ENCODE measurements at places on chromosomes 13 and 19.
A peak's percentile ranks its signal among the peaks of the same experiment; 100 is the strongest.

DNA sequence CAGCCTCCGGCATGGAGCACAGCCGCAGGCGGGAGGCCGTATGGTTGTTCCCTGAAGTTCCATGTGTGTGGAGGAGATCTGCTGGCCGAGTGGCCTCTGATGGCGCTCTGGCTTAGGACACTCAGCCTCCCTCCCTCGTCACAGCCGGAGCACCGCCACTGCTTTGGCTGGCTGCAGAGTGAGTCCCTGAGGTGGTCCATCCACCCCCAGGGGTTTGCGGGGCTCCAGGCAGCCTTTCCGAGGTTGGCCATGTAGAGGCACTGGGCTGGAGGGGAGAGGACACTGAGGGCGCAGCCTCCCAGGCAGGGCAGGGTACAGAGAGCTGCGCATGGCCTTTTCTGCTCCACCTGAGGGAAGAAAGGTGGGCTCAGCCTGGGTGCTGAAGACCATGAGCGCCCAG lies 19.8 kb upstream of the NPAS1 start:
- no peak for DNase-seq

DNA sequence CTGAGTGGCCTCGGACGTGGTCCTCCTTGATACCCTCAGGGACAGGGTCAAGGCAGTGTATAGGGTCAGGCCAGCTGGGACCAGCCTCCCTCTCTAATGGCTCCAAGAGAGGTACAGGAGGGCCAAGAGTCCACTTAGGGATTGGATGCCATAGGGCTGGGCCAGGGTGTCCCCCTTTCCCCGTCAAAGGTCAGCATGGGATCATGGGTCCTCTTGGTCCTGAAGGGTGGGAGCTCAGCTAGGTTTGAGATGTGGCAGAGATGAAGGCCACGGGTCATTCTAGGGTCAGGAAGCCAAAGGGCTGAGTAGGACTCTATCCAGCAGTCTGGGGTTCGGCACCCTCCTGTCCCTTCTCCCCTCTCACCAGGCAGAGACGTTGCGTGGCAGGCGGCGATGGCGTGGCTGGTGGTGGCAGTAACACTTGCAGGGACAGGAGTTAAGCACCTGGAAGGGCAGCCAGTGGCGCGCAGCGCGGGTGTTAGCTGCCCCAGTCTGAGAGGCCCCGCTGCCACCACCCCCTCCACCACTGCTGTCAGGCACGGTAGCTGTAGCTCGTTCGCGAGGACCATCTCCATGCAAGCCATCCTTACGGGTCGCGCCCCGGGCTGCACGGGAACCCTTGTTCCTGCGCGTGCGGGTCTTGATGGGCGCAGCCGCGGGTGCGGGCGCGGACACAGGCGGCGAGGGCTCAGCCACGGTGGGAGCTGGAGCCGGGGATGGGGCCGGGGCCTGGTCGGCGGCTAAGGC lies 2.6 kb downstream of the GGN start:
- DNase-seq = no peak

DNA sequence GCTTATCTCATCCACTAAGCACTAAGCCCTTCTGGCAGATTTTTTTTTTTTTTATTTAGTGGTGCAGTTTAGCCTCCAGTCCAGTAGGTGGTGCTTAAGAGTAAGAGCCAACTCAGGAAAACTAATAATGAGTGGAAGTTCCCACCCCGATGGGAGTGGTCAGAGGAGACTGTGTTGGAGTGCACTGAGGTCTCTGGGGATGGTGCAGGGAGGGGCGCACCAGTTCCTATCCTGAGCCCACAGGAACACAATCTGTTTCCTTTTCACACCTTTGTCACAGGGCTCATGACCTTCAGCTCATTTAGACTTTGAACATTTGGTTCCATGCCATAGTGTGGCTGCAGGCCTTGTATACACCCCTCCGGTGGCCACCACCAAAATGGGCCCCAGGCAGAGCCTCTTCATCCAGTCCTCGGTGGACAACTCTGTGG lies 367.4 kb downstream of the SPRY2 start:
- DNase-seq = no peak

DNA sequence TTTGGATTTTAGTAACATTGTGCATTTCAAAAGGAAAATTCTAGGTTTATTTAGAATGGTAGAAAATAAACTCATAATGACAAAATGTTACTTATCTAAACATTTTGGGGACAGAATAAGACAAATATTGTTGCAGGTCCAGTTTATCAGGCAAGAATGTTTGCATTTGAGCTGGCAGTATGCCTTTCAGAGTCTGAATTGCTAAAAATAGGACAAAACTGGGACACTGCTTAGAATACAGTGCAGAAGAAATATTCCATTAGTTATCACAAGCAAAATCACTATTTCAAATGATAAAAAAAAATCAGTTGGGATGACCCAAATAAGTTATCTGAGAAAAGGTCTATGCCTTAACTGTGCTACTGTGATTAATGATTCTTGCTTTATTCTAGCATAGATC lies 870.3 kb upstream of the MIR17HG start:
- no peak for DNase-seq

GRCh38 chr13:26678796-26679195 lies 81.8 kb downstream of the GPR12 start:
- no peak for DNase-seq

DNA sequence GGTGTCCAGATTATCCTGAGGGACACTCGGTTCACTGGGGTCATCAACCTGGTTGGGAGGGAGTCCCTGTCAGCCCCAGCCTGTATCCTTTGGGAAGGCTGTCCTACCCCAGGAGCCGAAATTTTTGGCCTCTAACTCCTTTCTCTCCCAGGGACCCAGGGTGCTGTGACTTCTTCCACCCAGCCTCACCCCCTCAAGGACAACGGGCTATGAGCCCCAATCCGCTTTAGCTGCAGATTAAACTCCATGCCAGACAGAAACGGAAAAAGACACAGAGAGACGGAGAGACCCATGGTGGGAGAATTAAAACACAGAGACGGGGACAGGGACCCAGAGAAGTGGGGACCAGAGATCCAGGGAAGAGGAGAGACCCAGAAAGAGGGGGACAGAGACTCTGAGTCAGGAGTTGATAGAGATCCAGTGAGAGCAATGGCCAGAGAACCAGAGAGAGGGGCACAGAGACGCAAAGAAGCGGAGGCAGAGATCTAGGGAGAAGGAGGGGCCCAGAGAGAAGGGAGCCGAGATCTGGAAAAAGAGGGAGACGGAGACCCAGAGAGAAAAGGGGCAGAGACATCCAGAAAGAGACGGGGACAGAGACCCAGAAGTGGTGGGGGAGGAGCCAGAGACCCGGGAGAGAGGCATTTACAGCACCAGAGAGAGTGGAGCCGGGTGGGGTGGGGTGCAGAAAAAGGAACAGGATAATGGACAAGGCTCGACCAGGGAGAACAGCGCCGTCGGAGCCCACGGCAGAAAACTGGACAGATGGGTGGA lies 703 bp downstream of the SLC17A7 start:
- DNase-seq = no peak

GRCh38 chr13:75366380-75367280 lies 115.3 kb downstream of the TBC1D4 start:
- peak; percentile 29 for DNase-seq

- no peak for DNase-seq
Measured at GRCh38 chr19:798415-799075, 1.3 kb downstream of the PTBP1 start.

GRCh38 chr13:44816701-44817100 lies 172.6 kb downstream of the NUFIP1 start:
- DNase-seq = no peak

DNA sequence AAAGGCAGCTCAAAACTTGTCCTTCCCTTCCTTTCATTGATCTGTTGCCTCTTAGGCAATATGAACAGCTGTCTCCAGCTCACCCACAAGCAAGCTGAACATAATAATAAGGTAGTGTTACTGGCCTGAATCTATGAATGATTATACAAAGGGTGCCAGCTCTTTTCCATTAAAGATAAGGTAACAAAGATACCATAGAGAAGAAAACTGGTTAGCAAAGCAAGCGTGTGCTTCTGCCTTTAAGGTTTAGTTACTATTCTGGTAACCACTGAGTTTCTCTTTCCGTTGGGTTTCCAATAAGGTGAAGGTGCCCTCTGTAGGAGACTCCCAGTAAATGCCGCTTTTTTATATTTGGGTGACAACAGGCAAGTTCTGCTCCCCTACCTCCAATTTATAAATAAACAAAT lies 12.1 kb upstream of the DACH1 start:
- DNase-seq = peak; percentile 58

DNA sequence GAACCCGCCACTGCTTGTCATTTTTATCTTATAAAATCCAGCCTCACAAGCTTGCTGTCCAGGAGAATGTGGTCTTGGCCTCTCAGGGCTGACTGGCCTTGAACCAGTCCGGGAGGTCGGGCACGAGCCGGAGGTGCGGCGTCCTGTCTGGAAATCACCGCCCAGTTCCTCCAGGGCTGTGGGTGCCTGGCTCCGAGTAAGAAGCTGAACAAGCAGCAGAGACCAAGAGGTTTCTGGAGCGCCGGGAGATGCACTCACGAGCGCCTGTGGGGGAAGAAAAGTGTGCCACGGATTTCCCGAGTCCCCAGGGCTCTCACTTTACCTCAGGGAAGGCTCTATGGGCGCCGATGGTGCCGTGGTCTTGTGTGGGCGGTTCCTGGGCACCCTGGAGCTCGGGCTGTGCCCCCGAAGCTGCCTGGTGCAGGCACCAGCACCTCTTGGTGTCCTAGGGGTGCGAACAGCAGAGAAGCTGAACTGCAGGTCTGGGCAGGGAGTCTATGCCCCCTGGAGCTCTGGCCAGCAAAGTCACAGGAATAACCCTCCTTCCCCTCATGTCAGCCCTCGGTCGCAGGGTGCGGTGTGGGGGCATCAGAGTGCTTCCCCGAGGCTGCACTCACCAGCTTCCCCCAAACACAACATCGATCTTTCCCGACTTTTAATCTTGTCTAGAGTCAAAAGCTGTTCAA lies 50.0 kb downstream of the GAS6 start:
- DNase-seq = peak; percentile 70

DNA sequence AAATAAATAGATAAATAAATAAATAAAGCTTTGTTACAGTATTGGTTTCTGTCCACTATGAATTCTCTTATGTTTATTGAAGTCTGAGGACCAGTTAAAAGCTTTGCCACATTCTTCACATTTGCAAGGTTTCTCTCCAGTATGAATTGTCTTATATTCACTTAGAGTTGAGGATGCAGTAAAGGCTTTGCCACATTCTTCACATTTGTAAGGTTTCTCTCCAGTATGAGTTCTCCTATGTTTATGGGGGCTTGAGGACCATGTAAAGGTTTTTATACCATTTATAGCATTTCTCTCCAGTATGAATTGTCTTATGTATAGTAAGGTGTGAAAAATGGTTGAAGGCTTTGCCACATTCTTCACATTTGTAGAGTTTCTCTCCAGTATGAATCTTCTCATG lies 168.3 kb downstream of the ZNF737 start:
- DNase-seq = peak; percentile 7

DNA sequence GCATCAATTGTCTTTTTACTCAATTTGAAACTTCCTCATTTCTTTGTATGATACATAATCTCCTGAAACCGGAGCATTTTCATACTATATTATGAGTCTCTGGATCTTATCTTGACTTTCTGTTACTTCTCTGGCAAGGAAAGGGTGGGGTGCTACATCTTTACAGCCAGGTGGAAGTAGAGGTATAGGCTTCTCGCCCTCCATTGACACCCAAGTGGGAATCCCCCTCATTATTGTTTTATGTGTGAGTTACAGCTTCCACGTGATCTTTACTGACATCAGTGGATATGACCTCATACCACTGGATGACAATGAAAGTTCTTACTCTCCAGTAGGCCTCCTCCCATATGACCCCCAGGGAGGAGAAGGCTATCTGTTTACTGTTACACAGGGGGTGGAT lies 262.1 kb upstream of the DACH1 start:
- no peak for DNase-seq

- DNase-seq = no peak
Measured at GRCh38 chr13:47076500-47076899, 179.6 kb upstream of the HTR2A start.

DNA sequence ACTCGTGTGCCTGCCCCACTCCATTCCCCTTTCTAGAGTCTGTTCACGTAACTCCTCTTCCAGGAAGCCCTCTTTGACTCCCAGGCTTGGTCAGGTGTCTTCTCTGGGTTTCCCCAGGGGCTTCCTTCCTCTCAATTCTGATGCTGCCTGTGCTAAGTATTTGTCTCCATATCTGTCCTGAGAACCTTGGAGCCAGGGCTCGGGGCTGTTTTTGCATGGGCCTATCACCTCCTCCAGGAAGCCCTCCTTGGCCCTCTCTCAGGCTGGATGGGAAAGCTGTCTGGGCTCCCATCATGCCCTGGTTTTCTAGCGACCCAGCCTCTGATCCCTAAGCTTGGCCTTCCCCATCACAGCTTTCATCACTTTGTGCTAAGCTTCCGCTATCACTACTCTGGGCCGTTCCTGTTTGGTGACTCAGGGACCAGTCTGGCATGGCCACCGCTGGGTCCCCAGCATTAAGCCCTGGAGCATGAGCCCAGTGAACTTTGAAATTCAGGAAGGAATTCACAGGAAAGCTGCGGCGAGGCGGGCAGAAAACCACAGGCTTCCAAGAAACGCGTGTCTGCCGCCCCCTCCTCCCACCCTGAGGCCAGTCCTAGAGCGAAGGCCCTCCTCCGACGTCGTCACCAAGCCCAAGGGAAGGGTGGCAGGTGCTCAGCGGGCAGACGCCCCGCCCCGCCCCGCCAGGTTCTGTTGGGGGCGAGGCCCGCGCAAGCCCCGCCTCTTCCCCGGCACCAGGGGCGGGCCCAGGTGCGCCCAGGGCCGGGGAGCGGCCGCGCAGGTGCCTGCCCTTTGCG lies 486 bp upstream of the SPINT2 start:
- DNase-seq = peak; percentile 49

DNA sequence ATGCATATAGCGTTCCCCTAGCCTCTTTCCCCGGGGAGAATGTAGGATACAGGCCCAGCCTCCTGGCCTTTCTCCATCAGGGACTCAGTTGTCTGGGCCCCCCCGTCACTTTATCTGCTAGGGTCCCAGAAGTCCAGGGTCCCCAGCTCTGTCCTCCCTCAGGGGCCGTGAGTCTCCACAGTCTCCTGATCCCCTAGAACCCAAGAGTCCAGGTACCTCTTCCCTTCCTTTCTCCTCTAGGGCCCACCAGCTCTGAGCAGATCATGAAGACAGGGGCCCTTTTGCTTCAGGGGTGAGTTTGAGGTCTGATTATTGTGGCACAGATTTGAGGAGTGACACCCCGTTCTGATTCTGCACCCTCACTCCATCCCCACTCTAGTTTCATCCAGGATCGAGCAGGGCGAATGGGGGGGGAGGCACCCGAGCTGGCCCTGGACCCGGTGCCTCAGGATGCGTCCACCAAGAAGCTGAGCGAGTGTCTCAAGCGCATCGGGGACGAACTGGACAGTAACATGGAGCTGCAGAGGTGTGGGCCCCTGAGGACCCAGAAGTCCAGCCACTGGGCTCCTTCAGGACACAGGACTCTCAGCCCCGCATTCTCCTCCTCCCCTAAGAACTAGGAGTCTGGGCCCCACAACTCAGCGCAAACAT lies 758 bp downstream of the BAX start:
- DNase-seq = no peak

- no peak for DNase-seq
Measured at GRCh38 chr13:87052731-87053130, 618.4 kb upstream of the SLITRK5 start.

DNA sequence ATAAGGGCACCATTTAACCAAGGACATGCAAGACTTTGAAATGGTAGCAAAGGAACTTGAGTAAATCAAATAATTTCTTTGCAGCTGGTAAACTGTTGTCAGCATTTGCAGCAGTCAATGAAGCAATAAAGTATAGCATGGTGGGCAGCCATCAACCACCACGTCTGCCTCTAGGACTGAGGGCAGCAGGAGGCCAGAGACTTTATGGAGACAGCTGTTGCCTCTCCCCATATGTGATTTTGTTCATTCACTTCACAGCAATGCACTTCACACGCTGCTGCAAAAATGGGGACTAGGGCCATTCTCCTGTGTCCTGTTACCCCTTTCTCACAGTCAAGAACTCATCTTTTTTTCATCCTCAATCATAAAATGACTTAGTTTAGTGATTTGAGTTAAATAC lies 51.3 kb upstream of the PCDH9 start:
- no peak for DNase-seq

All from cardiac fibroblast (primary cell).